ENCODE measurements at places on chromosomes 3 and 15.

DNA sequence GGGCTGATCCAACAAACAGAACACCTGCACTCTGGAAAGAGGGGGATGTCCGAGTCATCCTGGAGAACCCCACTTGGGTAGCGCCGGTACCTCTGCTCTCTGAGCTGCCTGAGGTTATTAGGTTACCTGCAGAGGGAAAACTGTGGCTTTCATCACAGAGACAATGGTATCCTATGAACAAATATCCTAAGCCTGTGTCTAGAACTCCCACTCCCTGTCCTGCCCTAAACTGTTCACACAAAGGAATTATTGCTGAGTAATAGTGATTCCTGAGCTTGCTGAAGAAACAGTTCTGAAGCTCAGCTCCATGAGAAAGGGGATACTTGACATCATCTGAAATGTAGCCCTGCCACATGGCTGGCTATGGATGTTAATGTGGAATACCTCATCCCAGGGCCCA is 31.9 kb upstream of the WNT5A start:
- DNase-seq = no peak

- DNase-seq = no peak
These were observed 239.7 kb downstream of the RPLP1 start for GRCh38 chr15:69692342-69692741.

- no peak for DNase-seq
These were observed 206.6 kb downstream of the UACA start for GRCh38 chr15:70556779-70557178.

DNA sequence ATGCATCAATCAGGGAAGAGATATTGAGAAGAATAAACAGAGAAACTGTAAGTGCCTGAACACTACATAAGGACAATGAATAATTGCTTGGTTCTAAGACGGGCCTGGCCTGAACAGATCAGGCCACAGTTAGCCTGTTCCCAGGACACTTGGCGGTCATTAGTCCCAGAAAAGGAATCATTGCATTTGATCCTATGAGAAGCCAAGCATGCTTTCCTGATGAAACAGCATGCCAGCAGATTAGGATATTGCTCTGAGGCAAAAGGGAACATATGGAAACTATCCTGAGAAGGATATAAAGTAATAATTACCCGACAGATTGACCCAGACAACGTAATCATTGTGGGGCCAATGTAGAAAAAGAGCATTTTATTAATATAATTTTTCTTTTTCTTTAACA is 51.9 kb downstream of the STRIT1 start:
- no peak for DNase-seq

DNA sequence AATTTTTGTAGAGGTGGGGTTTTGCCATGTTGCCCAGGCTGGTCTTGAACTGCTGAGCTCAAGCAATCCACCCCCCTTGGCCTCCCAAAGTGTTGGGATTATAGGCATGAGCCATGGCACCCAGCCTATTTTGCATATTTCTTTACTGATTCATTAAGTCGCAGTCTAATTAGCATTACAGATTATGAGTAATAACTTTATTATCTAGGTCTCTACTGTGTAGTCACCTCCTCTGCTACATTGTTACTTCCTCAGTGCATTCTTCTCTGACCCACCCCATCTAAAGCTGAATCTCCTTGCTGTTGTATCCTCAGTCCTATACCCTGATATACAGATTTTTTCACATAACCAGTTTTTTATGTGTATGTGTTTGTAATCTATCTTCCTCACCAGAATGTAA is 61.7 kb downstream of the TFDP2 start:
- DNase-seq = no peak

DNA sequence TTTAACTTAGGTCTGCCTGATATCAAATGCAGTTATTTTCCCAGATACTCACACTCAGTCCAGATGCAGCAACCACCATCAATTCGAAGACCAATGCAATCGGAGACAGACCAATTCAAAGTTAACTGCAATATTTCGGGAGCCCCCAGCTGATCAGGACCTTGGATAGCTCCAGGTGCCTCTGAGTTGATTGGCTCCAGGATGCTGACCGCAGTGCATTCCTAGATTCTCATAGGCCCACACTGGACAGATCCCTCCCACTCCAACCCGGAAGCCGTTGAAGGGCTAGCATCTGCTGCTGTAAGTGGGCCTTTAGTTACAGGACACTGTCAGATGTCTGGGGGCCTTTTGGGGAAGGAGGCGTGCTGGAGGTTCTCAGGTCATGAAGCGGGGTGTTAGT is 89.5 kb upstream of the ATP2B2 start:
- DNase-seq = peak; percentile 50

GRCh38 chr15:87365186-87365585 is 891.4 kb downstream of the NTRK3 start:
- DNase-seq = no peak

GRCh38 chr15:71397377-71397776 is 282.1 kb downstream of the THSD4 start:
- no peak for DNase-seq

DNA sequence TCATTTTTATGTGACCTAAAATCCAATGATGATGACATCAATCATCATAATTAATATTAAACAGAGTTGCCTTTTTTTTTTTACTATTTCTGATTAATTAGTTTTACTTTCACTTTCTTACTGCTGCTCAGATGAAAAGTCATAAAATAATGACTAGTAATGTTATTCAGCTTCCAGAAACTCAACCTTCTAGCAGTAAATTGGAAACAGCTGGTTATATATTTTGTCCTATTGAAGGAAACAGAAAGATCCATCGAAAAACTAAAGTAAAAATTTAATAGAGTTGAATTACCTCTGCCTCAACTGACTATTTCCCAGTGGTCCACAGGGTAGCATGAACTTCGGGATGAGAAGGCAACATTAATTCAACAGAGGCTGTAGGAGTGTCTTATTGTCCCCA is 107.1 kb upstream of the PTX3 start:
- no peak for DNase-seq

- DNase-seq = no peak
These were observed 39.9 kb upstream of the BDH1 start for GRCh38 chr3:197595470-197596185.

DNA sequence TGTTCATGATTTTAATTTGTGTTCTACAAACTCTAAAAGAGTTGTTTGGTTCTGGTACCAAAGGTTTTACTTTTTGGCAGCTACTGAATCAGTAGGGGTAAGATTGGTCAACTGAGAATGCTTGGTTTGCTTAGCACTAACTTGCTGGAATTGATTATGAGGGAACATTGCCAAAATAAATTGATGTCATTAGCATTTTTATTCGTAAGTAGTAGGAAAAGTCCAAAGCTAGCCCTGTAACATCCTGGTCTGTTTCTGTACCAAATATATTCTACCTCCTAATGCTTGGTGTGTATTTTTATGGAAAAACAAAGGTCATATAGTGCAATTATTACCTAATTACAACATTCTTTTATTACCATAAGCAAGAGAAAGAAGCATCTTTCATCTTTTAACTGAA is 35.9 kb upstream of the KPNA4 start:
- no peak for DNase-seq

All from GM10248 (cell line).